ENCODE measurements at places on chromosomes 12 and 14.

GRCh38 chr14:24436355-24437019, 6.1 kb downstream of the SDR39U1 start:
- no peak for DNase-seq

DNA sequence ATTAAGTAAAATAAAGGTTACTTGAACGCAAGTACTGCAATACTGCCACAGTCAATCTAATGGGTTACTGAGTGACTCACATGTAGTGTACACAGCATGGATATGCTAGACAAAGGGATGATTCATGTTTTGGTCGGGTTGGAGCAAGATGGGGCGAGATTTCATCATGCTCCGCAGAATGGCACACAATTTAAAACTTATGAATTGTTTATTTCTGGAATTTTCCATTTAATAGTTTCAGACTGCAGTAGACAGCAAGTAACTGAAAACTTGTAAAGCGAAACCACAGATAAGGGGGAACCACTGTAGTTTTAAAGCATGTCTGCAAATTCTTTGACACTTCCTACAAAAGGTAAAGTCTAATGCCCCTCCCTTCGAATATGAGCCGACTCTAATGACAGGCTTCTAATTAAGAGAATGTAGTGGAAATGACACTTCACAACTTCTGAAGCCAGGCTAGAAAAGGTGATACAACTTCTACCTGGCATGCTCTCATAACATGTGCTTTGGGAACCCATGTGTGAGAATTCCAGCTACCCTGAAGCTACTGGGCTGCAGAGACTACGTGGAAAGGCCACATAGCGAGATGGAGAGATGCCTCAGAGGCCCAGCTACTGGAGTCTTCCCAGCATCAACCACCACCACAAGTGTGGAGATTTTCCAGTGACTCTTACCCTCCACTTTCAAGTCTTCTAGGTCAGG, 13.9 kb upstream of the TCP11L2 start:
- no peak for DNase-seq

- no peak for DNase-seq
These were observed 11.1 kb upstream of the ETV6 start for GRCh38 chr12:11638315-11638916.

DNA sequence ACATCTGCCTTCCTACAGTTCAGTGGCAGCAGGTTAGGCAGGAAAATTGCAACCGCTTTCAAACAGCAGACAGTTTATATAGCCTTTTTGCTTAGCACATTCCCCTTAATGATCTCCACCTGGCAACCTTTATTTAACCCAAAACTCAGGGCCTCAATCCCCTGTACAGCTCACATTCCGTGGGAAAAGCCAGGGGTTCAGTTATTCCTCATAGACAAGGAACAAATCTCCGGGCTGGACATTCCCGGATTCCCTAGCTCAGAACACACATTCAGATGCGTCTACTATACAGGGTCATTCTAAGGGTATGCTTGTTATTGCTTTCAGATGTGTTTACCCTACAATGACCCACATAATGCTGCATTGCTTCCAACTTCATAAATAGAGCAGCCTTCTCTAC, 73.8 kb upstream of the DCN start:
- DNase-seq, result no peak

- DNase-seq, result no peak
These were observed 83.3 kb downstream of the PLEKHG7 start for GRCh38 chr12:92786045-92786444.

DNA sequence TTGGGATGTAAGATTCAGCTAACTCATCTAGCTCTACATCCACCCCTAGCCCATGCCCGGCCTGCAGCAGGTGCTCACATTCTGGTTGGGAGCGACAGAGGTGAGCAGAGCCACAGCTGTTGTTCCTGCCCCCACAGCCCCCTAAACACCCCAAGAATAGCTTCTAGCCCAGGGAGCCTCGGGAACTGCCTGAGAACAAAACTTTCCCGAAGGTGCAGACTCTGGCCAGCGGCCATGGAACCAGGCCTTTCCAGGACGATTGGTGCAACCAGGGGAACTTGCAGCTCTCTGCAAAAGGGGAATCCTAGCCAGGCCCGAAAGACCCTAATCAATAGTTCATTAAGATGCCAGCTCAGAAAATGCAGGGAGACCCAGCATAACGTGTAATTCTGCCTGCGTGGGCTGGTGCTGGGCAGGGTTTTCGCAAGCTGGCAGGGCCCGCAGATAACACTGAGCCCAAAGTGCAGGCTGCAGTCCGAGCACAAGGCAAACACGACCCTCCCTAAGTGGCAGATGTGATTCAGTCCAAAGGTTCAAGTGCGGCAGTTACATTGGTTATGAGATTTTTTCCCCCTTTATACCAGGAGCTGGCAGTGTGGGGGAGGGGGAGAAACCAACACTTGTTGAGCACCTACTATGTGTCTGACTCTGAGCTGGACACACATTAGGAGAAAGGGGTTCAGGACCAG, 122.5 kb upstream of the MAP1LC3B2 start:
- DNase-seq, result no peak

DNA sequence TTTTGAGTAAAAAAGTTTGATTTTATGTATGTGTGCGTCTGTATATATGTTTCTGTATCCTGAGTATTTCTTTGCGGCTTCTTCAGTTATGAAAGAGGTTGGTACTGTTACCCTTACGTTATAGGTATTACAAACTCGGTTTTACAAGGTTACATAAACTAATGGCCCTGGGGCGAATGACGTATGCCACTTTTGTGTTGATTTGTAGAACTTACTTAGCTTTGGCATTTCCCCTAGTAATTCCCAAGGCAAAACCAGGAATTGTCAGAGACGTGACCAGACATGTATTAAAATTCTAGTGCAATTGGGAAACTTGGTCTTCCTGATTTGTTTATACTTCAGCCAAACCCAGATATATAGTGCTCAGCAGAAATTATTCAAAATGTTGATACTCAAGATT, 93.3 kb downstream of the DUSP16 start:
- DNase-seq, result no peak

GRCh38 chr12:13841358-13841757, 140.0 kb downstream of the GRIN2B start:
- no peak for DNase-seq

DNA sequence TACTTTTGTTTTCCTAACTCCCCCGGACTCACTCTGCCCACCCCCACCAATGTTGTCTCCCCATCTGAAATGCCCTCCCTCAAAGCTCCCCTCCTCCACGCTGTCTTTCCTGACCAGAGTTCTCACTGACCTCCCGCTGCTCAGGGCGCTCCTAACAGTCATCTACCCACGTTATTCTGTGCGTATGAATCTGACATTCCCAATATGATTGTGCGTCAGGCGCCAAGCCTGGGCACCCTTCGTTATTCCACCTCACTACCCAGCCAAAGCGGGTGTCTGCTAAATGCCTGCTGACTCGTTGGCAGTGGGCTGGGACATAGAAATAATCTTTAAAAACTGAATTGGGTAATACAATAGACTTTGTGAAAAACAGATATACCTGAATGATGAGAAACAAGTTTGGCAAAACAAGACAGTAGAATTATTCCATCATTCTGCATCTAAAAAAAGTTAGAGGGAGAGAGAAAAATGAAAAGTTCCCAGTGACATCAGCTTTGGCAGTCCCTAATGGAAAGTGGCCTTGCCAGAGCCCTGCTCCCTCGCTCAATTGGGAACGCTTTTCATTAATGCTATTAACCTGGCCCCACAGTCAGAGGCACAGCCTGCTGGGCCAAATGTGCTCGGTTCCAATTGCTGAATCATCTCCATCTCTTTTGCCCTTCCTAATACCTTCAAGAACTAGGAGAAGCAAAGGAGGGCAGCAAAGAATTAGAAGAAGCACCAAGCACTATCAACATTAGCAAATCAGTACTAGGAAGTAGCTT, 74.0 kb upstream of the PLXNC1 start:
- no peak for DNase-seq

DNA sequence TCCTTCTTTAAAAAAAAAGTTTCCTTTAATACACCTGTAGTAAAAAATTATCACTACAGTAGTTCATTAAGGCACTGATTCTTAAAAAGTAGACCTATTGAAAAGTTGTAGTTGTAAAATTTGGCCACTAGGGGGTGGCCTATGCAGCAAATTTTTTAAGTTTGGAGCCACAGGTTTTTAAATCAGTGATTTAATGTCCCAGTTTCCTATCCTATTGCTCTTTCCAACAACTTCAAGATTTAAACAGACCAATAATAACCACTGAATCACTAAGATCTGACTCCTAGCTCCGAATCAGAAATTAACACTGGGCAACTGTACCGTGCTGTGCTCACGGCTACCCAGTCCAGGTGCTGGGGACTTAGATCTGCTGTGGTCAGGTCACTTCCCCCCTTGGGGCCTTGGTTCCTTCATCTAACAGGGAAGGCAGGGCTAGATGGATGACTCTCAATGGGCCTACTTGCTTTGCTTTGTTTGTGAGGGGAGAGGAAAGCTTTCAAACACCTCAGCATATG, 279.3 kb downstream of the MED13L start:
- no peak for DNase-seq

DNA sequence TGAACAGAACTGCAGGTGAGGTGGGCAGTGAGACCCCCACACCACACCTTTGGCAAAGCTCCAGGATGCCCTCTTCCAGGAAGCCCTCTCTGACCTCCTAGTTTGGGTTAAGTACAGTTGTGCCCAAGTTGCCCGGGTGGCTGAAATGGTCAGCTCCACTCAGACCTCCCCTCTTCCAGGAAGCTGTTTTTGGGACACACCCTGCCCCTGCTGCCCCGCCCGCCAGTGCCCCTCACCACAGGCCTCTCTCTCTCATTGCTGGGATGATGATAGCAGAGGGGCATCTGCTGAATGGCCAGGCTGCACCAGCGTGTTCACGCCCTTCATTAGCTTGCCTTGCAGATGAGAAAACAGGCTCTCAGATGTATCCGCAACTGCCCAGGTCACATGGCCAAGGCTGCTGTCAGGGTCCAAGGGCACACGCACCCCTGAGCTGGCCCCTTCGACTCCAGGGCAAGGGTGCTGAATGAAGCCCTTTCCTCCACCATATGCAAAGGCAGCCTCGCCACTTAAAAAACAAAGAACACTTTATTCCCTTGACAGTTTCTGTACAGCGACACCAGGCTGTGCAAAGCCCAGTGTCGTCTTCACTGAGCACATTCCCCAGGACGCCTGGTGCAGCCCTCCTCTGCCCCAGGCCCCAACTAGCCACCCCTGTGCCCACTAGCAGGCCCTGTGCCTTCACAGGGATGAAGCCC, 15.5 kb downstream of the SLC25A29 start:
- DNase-seq, result no peak

- DNase-seq, result no peak
These were observed 44.8 kb downstream of the SSPN start for GRCh38 chr12:26239852-26240815.

DNA sequence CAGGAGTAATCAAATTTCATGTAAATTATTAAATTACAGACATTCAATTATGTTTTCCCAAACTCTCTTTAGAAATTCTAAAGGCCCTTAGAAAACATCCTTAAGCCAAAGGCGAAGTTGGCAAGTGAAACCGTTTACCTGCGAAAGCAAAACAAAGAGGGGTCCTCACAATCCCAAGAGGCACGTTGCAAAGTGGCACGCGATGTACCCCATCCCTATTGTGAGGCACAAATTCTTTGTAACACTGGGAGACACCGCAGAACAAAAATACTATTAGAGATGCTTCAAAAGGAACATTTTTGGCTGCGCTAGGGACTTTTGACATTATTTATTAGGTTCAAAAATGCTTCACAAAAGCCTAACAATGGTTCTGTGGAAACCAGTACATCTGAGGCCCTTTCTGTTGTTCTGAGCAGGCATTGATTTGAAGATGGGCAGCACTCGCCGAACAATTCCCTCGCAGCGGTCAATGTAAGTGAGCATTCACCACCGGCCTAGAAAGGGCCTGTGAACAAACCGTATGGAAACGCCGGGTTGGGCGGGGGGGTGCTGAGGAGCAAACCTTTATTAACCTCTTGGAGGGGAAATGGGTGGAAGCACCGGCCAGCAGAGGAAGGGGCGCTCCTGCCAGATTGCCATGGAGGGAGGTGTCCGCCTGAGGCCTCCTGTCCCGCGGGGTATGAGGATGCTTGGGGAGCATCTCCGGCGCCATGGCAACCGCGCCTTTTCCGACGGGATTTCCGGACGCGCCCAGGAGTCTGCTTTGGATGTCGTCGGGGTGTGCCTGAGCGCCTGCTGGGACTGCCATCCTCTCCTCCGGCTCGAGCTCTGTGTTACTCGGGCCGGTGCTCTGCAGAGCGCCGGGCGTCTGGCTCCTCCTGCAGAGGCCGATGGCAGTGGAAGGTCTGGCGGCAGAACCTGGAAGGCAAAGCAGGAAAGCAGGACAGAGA, 193.9 kb downstream of the C12orf42 start:
- DNase-seq, result no peak

GRCh38 chr12:120687578-120688289, 785 bp downstream of the MLEC start:
- no peak for DNase-seq

- DNase-seq, result no peak
These were observed 11.1 kb upstream of the NEMF start for GRCh38 chr14:49863487-49864281.

DNA sequence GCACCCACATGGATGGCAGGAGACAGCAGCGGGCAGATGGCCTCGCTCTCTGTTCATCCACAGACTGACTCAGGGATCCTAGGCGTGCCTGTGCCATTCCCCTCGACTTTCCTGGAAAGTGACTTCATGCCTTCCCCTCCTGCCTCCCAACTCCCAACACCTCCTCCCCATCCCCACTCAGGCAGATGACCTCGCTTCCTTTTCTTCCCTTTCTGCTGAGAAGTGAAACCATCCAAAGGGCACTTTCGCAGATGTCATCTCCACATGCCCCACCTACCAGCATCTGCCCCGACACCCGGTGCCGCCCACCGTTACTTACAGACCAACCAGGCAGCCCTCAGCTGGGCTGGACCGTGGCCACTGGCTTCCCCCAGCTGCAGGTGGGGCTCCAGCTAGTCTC, 29.6 kb downstream of the BEGAIN start:
- no peak for DNase-seq

DNA sequence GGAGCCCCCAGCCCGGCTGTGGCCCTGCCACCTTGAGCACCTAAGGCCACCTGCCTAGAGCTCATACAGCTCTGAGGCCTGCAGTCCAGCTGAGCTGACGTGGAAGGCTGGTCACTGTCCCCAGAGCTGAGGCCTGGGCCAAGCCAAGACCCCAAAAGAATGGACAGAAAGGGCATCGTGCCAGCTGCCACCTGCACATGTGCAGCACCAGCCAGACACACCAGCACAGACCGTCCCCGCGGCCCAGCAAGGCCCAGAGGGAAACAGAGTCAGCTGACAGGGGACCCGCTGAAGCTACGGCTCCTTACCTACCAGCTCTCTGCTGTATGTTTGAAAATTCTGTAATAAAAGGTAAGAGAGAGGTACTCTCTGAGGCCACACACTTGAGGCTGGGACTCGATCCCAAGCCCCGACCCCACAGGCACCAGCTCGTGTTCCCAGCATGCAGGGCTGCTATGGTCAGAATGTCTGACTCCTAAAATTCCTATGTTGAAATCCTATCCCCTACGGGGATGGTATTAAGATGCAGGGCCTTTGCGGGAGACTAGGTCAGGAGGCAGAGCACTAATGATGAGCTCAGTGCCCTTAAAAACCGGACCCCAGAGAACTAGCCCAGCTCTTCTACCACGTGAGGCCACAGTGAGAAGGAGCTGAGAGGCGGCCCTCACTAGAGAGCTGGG, 25.4 kb downstream of the BRF1 start:
- DNase-seq, result no peak

All from stimulated activated CD4-positive, alpha-beta T cell treated with anti-CD3 and anti-CD28 coated beads, TNF-alpha, amount 100 ng/mL, for 1 hour (primary cell).